Right cardiac atrium (tissue), 5 donors: ENCODE measurements at places on chromosomes 16 and 17.

DNA sequence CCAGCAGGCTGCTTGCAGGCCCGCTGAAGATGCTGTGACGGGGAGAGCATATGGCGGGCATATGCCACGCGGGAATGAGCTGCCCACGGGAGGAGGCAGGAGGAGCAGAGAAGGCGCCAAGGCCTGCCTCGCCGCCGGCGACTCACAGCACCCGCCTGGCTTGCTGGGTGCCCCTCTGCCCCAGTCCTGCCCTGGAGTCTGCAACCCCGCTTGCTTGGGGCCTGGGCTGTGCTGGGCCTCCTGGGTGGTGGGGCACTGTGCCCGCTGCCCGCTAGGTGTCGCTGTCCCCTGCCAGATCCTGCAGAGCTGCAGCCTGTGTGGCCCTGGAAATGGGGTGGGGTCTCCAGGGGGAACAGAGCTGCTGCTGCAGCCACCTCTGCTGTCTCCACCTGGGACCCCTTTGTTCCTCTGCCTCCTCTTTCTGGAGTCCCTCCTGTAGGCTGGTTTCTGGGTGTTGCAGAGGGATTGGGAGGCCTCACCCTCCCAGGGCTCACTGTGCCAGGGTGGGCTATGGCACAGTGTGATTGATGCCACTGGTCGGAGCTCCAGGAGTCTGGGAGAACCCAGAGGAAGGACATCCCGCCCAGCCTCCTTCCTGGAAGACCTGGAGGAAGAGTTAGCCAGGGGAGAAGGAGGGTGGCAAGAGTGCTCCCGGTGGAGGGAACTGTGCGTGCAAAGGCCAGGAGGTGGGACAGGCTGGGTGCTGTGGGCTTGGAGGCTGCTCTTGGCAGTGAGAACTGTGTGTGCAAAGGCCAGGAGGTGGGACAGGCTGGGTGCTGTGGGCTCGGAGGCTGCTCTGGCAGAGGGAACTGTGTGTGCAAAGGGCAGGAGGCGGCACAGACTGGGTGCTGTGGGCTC lies 141.0 kb upstream of the CIBAR2 start:
- peak; percentile 53 for DNase-seq

DNA sequence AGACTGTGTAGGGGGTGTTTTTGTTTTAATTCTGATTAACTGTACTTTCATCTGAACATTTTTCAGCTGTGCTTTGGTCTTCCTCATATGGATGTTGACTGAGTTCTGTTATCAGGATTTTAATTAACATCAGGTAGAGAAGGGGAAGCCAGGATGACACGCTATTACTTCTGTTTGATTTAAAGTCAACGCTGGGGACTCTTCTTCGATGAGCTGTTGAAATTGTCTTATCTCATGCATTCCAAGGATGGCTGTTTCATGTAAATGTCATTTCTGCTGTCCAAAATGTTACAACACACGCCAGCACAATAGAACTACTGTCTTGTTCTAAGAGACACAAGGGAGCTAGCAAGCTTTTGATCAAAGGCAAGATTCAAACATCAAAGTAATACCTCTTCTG lies 263.3 kb upstream of the CDH5 start:
- no peak for DNase-seq

DNA sequence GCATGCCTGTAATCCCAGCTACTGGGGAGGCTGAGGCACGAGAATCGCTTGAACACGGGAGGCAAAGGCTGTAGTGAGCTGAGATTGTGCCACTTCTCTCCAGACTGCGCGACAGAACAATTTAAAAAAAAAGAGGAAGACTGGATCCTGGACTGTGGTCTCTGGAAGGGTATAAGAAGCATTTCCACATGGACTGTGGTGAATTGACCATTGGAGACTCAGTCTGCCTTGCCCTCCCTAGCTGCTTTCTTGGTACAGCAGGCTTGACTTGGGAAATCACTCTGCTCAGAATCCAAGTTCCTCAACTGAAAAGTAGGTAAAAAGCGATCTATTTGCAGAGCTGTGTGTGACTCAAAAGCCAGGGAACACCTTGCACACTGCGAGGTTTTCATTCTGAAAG lies 1.0 kb upstream of the MGRN1 start:
- DNase-seq = no peak

DNA sequence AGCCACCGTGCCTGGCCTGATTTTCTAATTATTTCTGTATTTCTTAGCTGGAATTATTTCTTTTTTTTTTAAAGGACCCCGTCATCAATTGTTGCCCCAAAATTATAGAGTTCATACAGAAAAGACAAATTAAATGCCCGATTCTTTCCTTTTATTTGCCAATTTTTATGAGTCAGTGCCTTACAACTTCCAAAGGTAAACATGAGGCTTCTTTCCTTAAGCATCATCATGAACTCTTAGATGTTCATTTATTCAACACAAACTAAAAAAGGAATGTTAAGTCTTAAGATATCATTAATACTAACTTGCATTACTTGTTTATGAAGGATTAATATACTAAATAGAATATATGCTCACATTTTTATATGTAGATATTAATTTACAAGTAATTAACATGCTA lies 7.2 kb upstream of the ARHGDIA start:
- no peak for DNase-seq

GRCh38 chr16:71648162-71648561 lies 22.2 kb downstream of the MARVELD3 start:
- no peak for DNase-seq

DNA sequence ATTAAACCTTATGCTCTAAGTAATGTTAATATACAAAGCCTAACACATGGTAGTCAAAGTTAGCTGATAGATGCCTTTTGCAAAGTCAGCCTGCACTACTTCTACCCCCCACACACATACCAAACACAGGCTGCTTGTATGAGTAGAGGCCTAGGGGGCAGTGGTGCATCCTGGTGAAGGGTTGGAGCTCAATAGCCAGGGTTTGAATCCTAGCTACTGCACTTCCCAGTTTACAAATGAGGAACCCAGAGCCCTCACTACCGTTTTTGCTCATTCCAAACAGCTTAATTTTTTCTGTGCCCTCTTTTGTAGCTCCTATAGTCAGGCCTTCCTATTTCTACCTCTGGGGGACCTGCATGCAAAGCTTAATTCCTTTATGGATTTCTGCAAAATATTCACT lies 18.9 kb upstream of the HYDIN start:
- DNase-seq = no peak

- DNase-seq = no peak
Observed at GRCh38 chr17:66420961-66421371, 118.6 kb downstream of the PRKCA start.

- no peak for DNase-seq
Observed at GRCh38 chr17:4267402-4267801, 3.6 kb upstream of the ANKFY1 start.

- DNase-seq = no peak
Observed at GRCh38 chr17:41806685-41807445, 4.9 kb downstream of the P3H4 start.

GRCh38 chr16:30004811-30005242 lies 6.0 kb downstream of the DOC2A start:
- no peak for DNase-seq

GRCh38 chr17:49012769-49013255 lies 15.6 kb downstream of the IGF2BP1 start:
- no peak for DNase-seq

- no peak for DNase-seq
Observed at GRCh38 chr16:52727441-52727840, 180.5 kb upstream of the TOX3 start.

GRCh38 chr16:7394720-7395336 lies 62.2 kb downstream of the RBFOX1 start:
- DNase-seq = no peak
